ENCODE measurements at places on chromosomes 2 and 18.

DNA sequence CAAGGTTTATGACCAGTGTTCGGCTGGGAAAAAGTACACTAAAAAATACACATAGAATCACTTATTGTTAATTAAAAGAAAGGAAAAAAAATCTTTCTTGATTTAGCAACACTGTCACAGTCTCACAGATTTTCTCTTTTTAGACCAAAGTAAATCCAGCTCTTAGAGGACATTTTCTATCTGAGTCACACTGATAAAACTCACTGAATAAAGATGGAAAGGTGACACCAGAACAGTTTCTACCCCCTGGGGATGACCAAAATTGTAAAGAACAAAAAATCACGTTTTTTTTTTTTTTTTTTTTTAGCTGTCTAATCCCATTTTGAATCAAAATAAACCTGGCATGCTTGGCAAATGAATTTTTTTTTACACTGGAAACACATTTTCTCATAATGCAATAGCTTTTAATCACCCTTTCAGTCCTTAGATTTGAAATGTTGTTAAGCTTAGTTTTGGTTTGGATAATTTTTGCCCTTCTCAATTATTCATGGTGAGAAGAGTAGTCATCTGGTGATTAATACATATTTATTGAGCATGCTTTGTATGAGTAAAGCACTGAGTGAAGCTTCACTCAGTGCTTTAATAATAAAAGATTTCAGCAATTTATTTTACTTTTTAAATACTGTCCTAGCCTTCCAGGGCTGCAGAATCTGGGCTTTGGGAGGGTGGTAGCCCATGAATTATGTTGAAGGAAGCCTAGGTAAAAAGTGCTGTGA is 886.3 kb downstream of the SLC4A3 start:
- DNase-seq: no peak

DNA sequence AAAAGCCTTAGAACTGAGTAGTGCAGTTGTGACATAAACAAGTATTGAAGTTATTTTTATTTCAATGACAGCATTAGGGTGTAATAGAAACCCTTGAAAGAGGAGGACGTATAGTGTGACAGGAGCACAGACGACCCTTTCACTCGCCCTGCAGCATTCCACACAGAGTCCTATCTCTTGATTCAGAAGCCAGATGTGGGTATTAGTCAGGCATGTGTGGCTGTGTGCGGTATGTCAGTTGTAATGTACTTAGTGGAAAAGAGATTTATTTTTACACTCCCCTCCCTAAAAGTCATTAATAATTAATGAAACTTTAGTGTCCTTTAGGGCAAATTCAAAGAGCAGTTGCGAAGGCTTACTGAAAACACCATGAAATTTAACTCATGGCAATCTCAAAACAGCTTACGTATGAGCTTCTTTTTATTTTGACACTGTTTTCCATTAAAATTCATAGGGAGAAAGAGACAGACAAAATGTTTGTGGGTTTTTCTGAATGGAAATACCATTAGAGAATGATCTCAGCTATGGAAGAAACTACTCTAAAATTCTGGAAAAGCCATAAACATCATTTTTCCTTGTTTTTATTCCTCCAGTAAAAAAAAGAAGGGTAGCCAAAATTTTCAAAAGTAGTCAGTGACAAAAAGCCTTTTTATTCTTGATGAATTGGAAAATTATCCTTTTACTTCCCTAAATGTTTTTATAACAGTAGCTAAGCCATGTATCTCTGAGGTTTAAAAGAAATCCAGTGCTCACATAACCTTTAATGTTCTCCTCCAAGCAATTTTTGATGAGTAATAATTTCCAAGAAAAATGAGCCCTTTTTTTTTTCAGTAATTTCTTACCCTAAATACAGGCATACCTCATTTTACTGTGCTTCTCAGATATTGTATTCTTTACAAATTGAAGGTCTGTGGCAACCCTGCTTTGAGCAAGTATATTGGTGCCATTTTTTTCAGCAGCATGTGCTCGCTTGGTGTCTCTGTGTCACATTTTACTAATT is 84.0 kb upstream of the DSEL start:
- no peak for DNase-seq

- no peak for DNase-seq
These were observed 162.6 kb downstream of the PDE11A start for GRCh38 chr2:177909962-177910361.

GRCh38 chr2:181844551-181845290 is 46.8 kb upstream of the ITPRID2 start:
- no peak for DNase-seq

DNA sequence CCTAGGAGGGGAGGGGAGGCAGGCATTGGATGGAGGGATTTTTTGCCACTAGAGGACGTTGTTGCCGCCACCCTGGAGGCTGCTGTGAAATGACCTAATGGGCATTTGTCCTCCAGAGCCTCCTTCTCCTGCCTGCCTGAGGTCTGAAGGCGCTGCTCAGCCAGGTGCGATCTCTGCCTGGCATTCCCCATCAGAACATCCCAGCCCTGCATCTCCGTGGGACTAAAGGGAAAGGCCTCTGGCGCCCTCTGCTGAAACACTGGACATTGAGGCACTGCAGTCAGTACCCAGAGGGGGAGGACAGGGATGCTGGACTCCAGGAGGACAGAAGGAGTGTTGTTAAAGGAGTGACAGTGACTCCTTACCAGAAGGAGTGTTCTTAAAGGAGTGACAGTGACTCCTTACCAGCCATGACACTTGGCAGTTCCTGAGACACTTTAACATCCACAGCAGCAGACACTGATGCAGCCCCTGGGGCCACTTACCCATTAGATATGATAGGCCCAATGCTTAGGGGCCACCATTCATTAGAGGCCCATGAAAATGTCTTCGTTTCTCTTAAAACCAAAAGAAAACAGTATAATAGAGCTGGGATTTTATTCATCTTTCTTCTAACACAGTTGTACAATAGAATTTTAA is 17.0 kb downstream of the THNSL2 start:
- peak; percentile 35 for DNase-seq

DNA sequence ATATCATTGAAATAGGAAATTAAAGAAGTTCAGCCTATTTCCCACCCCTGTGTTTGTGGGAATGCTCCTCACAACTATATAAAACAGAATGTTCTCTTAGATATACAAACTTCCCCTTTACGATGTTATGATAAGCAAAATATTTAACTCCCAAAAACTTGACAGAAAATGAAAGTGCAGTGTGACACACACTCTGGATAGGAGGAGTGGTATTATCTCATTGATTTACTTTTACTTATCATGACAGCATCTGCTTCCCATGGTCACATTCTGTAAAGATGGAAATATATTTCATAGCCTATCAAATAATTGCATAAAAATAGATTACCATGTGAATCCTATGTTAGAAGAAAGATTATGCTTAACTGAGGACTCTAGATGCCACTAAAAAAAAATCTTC is 96.6 kb upstream of the STK17B start:
- no peak for DNase-seq

DNA sequence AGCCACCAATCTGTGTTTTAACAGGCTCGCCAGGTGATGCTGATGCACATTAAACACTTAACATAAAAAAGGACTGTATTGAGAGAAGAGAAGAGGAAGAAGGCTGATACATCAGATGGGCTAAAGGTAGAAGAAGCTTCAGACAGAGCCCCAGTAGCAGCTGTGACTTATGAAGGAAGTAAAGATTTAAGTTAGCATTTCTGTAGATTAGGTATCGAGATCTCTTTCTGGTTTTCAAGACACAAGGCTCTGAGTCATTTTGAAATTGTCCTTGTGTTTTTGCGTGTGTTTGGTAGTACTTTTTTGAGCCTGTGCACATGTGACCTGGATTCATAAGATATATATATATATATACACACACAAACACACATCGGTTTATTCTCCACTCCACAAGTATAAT is 40.6 kb upstream of the GCFC2 start:
- no peak for DNase-seq

GRCh38 chr2:64982932-64983331 is 6.3 kb upstream of the SLC1A4 start:
- DNase-seq: no peak

DNA sequence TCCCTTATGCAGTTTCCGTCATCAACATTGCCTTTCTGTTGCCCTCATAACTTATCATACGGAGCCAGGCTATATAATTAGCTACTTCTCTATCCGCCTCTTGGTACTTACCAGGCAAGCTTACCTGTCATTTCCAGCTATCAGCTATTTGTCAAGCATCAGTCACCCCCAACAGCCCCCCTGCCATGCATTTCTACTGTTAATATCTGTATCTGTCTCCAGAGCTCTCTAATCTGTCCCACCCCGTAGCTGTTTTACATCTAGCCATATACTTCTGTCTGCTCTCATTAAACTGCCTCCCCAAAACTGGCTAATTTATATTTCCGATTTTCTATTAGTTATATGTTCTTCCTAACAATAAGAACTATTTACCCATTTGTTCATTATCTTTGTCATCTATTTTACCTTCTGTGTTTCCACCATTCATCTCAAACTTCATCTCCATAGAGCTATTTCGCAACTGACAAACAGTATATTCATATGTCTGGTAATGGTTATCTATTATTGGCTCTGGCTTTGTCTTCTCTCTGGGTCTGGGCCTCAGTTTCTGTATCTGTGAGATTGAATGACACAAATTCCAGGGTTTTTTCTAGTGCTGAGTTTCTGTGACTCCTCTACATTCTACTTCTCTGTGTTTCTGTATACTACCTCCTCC is 9.6 kb downstream of the EMX1 start:
- DNase-seq: no peak

GRCh38 chr2:77232909-77233425 is 289.2 kb downstream of the LRRTM4 start:
- no peak for DNase-seq

DNA sequence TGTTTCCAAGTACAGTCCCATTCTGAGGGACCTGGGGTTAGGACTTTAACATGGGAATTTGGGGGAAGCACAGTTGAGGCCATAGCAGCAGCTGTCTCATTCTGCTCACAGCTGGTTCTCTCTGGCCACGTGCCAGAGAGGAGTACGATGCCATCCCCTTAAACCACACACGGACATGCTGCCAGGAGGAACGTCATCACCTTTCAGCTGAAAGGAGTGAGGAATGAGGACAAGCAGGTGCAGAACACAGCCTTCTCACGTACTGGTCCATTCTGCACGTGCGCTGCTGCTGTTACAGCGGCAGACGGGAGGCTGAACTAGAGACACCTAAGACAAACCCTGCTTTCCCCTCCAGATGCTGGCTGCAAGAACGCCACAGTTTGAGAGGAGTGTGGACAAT is 33.5 kb downstream of the ODC1 start:
- peak; percentile 97 for DNase-seq

Measured in SHP77 treated with DMSO at 0.1 percent for 48 hours (cell line).